Kasumi-1 (cell line): ENCODE measurements at places on chromosomes 4 and X.

- peak; percentile 36 for DNase-seq
Observed at GRCh38 chr4:180947425-180947824, 1295.8 kb upstream of the TENM3 start.

DNA sequence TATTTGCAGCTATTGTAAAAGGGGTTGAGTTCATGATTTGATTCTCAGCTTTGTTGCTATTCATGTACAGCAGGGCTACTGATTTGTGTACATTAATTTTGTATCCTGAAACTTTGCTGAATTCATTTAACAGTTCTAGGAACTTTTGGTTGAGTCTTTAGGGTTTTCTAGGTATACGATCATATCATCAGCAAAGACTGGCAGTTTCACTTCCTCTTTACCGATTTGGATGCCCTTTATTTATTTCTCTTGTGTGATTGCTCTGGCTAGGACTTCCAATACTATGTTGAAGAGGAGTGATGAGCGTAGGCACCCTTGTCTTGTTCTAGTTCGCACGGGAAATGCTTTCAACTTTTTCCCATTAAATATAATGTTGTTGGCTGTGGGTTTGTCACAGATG lies 48.1 kb downstream of the NPY1R start:
- no peak for DNase-seq

DNA sequence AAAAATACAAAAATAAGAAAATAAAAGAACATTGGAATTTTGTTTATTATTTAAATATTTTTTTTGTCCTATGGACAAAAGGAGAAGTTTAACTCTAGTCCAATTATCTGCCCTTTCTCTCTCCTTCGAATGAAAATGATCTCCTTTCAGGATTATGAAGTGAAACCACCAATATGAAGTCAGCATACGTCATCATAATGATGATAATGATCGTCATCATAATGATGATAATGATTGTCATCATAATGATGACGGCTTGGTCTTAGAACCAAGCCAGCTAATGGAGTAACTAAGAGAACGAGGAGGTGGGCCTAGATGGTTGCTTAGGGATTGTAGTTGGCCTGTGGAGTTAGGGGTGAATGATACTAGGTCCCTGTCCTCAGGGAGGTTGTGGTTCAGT lies 21.9 kb upstream of the LINC00632 start:
- no peak for DNase-seq

GRCh38 chr4:38237139-38237538 lies 276.9 kb downstream of the PTTG2 start:
- DNase-seq: no peak

DNA sequence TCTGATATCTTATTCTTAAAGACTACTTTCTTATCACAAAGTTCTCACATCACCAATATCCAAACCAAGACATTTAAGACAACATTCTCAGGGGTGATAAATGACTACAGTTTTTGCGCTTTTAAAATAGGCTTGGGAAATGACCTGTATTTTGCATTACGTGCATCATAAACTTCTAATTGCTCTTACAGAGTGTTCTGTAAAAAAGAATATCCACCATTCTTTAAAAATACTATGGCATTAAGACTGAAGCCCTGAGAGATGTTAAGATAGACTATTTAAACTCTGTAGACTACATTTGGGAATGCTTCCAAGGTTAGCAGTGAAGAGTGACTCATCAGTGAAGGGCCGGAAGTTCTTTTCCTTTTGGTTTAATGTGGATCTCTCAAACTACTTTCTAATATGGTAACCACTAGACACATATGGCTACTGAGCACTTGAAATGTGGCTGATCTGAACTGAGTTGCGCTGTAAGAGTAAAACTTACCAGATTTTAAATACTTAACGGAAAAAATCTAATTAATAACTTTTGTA lies 518.8 kb upstream of the FTHL17 start:
- DNase-seq: peak; percentile 0

GRCh38 chr4:188023682-188024081 lies 28.1 kb downstream of the ZFP42 start:
- no peak for DNase-seq

GRCh38 chr4:86357608-86358007 lies 2.2 kb downstream of the MAPK10 start:
- DNase-seq: no peak

GRCh38 chrX:137194164-137194563 lies 160.4 kb upstream of the GPR101 start:
- DNase-seq: peak; percentile 45

GRCh38 chr4:54094451-54094850 lies 5.5 kb upstream of the GSX2 start:
- no peak for DNase-seq

DNA sequence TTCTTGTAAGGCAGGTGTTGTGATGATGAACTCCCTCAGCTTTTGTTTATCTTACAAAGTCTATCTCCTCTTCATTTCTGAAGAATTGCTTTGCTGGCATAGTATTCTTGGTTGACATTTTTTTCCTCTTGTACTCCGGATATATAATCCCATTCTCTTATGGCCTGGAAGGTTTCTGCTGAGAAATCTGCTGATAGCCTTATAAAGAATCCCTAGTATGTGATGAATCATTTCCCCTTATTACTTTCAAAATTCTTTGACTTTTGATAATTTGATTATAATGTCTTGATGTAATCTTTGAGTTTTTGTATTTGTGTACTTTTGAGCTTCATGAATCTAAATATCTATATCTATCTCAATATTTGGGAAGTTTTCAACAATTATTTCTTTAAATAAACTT lies 655.3 kb upstream of the MAGEB2 start:
- DNase-seq: no peak

DNA sequence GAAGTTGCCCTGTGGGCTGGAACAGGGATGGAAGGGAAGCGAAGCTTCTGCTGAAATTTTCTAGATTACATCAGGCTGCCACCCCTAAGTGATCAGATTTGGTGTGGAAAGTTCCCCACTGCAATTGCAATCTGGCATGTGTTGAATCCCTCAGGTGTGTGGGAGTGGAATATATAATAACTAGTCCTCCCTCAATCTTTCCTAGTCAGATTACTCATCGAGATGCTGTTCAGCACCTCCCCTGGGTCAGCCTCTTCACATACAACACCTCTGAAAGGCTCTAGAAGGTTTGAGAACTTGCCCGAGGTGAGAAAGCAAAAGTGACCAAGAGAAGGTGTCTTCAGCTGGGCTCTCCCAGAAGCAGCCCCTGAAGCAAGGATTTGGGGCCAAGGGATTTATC lies 336.8 kb downstream of the BCOR start:
- DNase-seq: no peak

DNA sequence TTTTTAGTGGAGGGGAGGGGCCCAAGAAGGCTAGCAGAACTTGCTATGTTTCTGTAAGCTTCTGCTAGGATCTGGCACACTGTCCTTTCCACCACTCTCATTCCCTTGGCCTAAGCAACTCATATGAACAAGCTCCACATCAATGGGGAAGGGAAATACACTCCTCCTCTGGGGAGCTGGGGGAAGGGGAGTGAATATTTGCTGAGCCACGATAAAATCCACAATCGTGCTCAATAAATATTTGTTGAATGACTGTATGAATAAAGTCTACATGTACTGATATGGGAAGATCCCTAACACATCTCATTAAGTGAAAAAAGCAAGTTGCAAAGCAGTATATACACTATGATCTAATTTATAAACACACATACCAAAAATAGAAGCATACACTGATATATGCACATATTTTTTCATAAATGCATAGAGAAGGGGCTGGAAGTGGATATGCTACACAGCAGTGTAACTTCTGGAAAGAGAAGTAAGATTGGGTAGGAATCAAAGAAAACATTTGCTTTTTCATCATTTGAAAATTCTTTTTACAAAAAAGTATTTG lies 95.8 kb upstream of the EFHC2 start:
- DNase-seq: no peak

DNA sequence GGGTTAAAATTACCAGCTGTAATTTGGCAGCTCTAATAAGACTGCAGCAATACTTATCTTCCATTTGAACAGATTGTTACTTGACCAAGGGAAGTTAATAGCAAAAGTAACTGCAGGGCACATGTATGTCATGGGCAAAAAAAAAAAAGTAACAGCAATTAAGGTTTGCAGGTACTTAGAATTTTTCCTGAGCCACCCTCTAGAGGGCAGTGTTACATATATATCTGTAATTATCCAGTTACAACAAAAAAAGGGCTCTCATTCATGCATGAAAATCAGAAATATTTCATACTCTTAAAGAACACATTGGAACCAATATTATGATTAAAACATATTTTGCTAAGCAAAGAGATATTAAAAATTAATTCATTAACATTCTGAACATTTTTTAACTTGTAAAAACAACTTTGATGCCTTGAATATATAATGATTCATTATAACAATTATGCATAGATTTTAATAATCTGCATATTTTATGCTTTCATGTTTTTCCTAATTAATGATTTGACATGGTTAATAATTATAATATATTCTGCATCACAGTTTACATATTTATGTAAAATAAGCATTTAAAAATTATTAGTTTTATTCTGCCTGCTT lies 25.1 kb downstream of the XIAP start:
- peak; percentile 40 for DNase-seq

- no peak for DNase-seq
Observed at GRCh38 chr4:4869731-4870571, 10.5 kb downstream of the MSX1 start.
